ENCODE measurements at places on chromosomes 7 and 10.

GRCh38 chr7:129784783-129785684 is 167.7 kb downstream of the UBE2H start:
- DNase-seq, result no peak

DNA sequence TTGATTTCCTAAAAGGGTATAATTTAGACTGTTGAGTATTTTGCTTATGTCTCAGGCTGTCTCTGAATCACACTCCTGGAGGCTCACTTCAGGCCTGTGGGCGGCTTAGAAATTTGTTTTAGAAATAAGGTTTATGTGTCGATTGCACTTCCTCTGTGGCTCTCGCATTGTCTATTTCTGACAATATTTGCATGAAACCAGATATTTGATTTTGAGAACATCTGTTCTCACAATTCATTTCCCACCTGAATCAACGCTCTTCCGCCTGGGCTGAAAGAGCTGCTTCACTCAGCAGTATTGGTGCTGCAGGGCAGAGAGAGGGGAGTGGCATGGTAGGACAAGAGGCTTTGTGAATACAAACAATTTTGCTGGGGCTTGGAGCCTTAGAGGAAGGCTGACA is 262.0 kb downstream of the ADRA2A start:
- DNase-seq, result no peak

DNA sequence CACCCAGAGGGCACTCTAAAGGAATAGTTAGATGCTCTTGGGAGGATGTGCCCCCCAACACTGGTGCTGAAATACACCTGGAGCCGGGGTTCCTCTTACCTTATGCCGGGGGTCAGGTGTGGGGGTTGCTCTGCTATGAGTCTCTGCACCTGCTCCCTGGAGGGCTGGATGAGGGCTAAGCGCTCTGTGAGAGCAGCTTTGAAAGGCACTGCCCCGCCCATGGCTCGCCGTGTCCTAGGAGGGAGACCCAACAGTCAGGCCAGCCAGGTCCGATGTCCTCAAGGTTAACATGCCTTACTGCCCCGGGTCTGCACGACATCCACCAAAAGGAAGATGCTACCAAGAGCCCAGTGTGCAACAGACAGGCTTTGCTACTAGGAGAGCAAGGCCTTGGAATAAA is 31.7 kb downstream of the PSPH start:
- DNase-seq, result no peak

- no peak for DNase-seq
These were observed 16.7 kb downstream of the HABP2 start for GRCh38 chr10:113569576-113569975.

DNA sequence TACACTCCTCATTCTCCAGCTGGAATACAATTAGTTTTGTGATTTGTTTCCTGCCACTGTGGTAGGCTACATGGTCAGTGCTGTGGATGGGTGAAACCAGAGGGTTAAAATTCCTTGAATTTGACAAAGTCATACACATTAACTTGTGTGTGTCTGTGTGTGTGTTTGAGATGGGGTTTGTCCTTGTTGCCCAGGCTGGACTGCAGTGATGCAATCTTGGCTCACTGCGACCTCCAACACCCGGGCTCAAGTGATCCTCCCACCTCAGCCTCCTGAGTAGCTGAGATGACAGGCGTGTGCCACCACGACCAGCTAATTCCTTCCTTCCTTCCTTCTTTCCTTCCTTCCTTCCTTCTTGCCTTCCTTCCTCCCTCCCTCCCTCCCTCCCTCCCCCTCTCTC is 24.8 kb upstream of the GIMAP8 start:
- no peak for DNase-seq

DNA sequence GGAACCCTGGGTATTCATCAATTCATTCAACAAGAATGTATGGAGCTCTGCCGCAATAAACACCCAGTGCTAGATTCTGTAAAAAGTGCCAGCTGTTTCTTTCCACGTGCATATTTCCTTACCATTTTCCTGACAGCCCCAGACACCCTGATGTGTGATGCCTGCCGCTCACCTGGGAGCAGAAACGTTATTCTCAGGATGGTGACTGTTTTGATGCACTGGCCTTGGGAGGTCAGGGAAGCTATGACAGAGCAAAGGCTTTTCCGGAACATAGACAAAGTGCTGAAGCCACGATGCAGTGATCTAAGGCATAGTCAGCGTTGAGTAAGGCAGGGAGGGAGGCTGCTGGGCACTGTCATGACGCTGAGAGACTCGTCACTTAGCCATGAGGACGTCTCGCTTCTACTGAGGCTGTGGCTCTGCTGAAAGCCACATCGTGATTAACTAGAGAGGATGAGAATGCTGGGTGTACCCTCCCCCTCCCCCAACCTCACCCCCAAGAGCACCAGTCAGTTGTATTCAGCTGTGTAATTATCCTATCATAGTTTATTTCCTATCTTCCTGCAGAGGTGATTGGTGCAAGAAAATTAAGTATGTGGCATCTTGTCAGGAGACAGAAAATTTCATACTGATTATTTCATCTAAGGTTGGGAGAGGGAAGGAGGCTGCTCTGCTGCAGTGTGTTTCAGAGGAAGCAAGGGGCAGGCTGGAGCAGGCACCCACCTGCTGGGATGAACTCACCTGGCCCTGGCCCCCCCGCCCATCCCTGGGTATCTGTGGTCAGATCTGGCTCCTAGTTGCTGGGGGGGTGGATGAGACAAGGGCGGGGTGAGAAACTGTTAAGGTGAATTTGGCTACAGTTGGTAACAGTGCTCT is 48.8 kb upstream of the SMNDC1 start:
- no peak for DNase-seq

DNA sequence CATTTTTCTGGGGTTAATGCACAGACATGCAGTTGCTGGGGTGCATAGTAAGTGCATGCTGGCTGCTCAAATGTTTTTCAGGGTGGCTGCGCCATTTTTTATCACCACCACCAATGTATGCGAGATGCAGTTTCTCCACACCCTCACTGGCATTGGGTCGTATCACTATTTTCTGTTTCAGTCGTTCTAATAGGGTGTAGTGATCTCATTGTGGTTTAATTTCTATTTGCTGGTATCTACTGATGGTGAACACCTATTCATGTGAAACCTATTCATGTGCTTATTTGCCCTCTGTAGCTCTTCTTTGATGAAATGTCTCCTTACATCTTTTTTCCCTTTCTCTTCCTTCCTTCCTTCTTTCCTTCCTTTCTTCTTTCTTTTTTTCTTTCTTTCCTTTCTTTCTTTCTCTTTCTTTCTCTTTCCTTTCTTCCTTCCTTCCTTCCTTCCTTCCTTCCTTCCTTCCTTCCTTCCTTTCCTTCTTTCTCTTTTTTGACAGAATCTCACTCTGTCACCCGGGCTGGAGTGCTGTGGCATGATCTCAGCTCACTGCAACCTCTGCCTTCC is 84.3 kb downstream of the ELFN1 start:
- no peak for DNase-seq

- no peak for DNase-seq
These were observed 154.4 kb upstream of the SH2B2 start for GRCh38 chr7:102132209-102132752.

- DNase-seq, result no peak
These were observed 335.3 kb downstream of the SUGCT start for GRCh38 chr7:40470091-40470592.

- DNase-seq, result no peak
These were observed 43.4 kb upstream of the PRSS58 start for GRCh38 chr7:142301299-142301698.

DNA sequence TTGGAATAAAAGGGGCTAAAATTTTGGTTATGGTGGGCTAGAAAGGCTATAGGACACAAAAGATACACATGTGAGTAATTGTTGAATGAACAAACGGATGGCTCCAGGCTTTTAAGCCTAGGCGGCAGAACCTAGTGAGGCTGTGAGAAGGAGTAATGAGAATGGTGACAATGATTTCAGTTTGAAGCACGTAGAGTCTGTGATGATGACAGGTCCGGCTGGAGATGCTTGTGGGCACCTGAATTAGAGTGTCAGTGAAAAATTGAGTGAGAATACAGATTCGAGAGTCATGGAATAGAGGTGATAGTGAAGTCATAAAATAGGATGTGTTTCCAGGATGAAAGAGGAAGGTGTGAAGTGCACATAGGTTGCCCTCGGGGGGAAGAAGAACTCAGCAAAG is 170.6 kb downstream of the TMEM178B start:
- no peak for DNase-seq

- no peak for DNase-seq
These were observed 704 bp downstream of the TNKS2 start for GRCh38 chr10:91798649-91799611.

DNA sequence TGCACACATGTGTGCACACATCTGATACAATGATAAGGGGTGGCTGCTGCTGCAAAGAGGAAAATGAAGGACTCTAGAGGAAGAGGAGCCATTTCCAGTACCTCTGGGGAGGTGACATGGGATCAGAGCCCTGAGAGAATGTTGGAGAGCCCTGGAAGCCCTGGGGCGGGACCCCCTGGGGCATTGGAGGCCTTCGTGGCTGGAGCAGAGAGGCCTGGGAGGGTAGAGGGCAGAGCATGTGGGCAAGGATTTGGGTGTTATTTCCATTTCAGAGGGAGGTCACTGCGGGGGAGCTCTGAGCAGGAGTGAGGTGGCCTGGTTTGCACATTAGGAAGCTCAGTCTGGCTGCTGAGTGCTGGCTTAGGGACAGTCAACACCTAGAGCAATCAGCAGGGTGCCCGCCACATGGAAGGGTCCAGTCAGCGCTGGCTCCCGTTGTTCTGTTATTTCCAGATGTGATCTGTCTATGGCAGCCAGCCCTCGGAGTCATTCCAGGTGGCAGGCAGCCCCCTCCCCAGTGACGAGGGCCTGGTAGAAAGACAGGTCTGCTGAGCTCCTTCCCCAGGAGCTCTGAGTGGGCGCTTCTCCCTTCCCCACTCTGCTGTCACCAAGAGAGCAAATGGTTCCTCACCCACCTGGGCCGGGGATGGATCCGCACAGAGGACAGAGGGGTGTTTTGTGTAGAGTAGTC is 24.1 kb upstream of the BTBD16 start:
- DNase-seq, result no peak

- DNase-seq, result no peak
These were observed 59.7 kb upstream of the CDK14 start for GRCh38 chr7:90536449-90536848.

Data from T-helper 2 cell (primary cell).